Activated CD4-positive, alpha-beta memory T cell treated with anti-CD3 and anti-CD28 coated beads for 36 hours (primary cell): ENCODE measurements at places on chromosomes 2 and 18. TPM values are rescaled to one million over a fixed set of nuclear protein-coding genes. Genes with fewer than 3 reads are reported as not detected.

DNA sequence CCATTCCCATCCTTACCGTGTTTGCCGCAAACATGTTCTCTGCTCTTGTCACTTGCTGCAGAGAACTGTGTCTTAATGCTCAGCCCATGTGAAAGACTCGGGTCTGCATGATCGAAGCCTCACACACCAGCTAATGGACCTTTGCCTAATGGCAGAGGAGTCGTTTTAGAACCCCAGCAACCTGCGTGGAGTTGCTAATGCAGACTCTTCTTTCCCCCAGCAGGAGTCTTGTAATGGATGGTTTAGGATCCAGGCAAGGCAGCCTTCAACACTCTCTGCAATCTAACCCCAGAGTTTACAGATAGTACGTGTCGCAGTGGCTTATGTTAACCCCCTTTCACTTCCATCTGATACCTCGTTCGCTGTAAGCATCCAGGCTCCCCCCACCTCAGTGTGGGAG is 316.4 kb downstream of the AGAP1 start:
- H3K4me3 ChIP-seq, result no peak overlapping the region
- no peak for DNase-seq
- H3K4me1 ChIP-seq, result no peaks in the 10 kb centered on the region
- no peaks in the 10 kb centered on the region for H3K27me3 ChIP-seq
- no peak overlapping the region for H3K27ac ChIP-seq

GRCh38 chr2:127348426-127349000 is 39.3 kb downstream of the MAP3K2 start:
- peaks cover 3% of the 10 kb centered on the region for H3K36me3 ChIP-seq
- H3K27ac ChIP-seq, result no peak overlapping the region
- H3K4me1 ChIP-seq, result peaks cover 49% of the 10 kb centered on the region
- no peak overlapping the region for H3K4me3 ChIP-seq
- no peaks in the 10 kb centered on the region for H3K27me3 ChIP-seq

- DNase-seq, result no peak
- peaks cover 4% of the 10 kb centered on the region for H3K4me1 ChIP-seq
- no peaks in the 10 kb centered on the region for H3K36me3 ChIP-seq
Observed at GRCh38 chr2:98128556-98129109, 41.7 kb downstream of the VWA3B start.

GRCh38 chr18:64294967-64295366 is 146.1 kb upstream of the LINC00305 start:
- H3K36me3 ChIP-seq, result no peaks in the 10 kb centered on the region
- no peaks in the 10 kb centered on the region for H3K4me1 ChIP-seq
- no peak overlapping the region for H3K4me3 ChIP-seq
- no peak for DNase-seq

DNA sequence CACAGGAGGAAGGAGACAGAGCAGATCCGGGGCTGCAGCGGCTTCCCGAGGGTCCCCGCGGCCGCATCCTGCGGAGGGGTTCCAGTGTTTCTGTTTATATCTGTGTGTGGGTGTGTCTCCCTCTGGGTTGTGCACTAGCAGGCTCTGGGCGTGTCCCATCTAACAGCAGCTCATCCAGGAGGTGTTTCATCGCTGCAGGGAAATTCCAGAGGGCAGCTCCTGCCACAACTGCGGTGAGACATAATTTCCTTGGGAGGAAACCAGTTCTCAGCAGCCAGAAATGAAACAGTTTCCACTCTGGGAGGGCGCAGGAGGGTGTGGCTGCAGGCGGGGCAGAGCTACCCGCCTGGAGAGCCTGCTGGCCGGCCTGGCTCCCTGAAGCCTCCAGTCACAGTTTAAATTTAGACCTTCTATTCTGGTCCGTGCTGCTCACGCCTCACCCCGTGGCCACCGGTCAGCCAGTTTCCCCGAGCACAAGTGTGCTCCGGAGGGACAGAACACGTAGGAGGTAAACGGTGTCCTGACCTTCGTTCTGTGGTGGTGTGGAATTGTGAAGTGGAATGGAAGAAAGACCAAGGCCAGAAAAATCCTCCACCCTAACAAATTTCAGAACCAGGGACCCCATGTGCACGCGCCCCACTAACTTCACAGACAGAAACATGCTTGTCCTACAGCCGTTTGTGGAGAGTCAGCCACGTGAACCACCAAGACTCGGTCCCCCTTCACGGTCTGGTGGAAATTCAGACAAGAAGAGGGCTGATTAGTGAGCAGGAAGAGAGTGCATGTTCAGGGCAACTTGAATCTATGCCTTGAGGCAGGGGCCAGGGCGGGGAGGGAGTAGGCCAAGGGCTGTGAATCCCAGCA is 50.2 kb downstream of the TEX44 start:
- H3K27me3 ChIP-seq, result no peaks in the 10 kb centered on the region
- no peaks in the 10 kb centered on the region for H3K36me3 ChIP-seq
- H3K4me1 ChIP-seq, result peaks cover 9% of the 10 kb centered on the region
- H3K4me3 ChIP-seq, result peak overlapping the region; percentile 60

DNA sequence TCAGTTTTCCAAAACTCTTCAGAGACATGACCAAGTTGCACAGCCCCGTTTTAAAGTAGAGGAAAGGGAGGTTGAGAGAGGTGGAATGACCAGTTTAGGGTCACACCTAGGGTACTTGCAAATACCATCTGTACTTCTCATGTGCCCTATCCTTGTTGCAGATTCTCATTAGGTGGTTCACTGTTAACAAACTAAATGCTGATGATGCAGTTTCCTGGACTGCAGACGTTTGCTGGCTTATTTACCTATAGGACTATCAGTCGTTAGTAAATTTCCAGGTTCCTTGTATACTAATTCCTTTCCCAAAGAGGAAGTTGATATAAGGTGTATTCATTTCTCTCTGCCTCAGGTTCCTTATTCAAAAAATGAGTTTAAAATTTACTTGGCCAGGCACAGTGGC is 1.4 kb downstream of the FARP2 start:
- peaks cover 9% of the 10 kb centered on the region for H3K36me3 ChIP-seq
- DNase-seq, result no peak
- H3K4me3 ChIP-seq, result peak overlapping the region; percentile 75
- H3K4me1 ChIP-seq, result peaks cover 31% of the 10 kb centered on the region

ZSWIM2 gene
- total RNA-seq, result not detected

CTNNA2 gene
- not detected for total RNA-seq

LIMS3 gene
- 3.3 TPM for total RNA-seq
